ENCODE measurements at places on chromosomes 2 and 18. TPM values are rescaled to one million over a fixed set of nuclear protein-coding genes. Genes with fewer than 3 reads are reported as not detected.

DNA sequence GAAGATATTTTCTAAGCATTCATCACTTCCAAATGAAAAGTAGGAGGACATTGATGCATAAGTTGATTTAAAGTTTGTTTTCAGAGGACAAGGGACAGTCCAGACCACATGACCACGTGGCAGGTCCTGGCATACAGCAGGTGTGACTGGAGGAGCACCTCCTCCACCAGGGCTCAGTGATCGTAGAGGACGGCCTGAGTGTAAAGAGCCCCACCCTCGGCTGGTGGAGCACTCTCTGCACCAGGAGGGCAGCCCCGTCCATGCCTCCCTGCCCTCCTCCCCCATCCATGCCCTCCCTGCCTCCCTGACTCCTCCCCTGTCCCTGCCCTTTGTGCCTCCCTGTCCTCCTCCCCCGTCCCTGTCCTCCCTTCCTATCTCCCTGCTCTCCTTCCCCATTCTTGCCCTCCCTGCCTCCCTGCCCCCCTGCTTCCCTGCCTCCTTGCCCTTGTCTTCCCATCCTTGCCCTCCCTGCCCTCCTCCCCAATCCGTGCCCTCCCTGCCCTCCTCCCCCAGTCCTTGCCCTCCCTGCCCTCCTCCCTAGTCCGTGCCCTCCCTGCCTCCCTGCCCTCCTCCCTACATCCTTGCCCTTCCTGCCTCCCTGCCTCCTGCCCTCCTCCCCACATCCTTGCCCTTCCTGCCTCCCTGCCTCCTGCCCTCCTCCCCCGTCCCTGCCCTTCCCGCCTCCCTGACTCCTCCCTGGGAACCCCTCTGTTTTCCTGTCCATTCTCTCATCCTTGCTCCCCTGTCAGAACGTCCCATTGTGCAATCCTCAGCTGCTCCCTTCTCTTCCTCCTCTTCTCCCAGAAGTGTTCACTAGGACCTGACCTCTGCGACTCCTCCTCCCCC, 47.9 kb downstream of the ANKMY1 start:
- no peak for DNase-seq

- DNase-seq, result no peak
Observed at GRCh38 chr18:67222887-67223286, 293.6 kb downstream of the DSEL start.

- no peak for DNase-seq
Observed at GRCh38 chr2:152462779-152463178, 127.8 kb downstream of the FMNL2 start.

DNA sequence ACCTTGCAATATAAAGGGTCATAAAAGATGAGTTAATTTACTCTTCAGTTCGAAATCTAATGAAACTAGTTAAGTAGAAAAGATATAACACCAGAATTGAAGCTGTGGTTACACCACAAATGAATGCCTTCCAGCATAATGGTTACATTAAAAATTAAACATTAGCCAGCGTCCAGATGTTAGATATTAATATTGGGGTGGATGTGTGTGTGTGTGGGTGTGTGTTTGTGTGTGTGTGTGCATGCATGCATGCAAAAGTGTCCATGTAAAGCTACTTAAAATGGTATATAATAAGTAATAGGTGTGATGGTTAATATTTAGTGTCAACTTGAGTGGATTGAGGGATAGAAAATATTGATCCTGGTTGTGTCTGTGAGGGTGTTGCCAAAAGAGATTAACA, 170.4 kb upstream of the FN1 start:
- no peak for DNase-seq

- no peak for DNase-seq
Observed at GRCh38 chr2:3670376-3670775, 12.4 kb downstream of the ALLC start.

GRCh38 chr2:112187805-112188596, 49.8 kb downstream of the FBLN7 start:
- no peak for DNase-seq

Gene ATP6V1B1
- total RNA-seq, result 0.43 TPM

Gene CCDC68
- 3.7 TPM for total RNA-seq

Gene BMP10
- not detected for total RNA-seq

Gene ST6GAL2
- not detected for total RNA-seq

All from Right ventricle myocardium superior (tissue), 1 donor.